Activated effector memory CD4-positive, alpha-beta T cell treated with Interleukin-2 at 50 U/mL for 16 hours (primary cell): ENCODE measurements at places on chromosomes 3 and 15.

- no peak for DNase-seq
These were observed 226.6 kb upstream of the TLE3 start for GRCh38 chr15:70324001-70324974.

GRCh38 chr3:66609660-66610561 is 109.1 kb upstream of the LRIG1 start:
- DNase-seq = no peak

- no peak for DNase-seq
These were observed 67.7 kb upstream of the FGF12 start for GRCh38 chr3:192795021-192795420.

DNA sequence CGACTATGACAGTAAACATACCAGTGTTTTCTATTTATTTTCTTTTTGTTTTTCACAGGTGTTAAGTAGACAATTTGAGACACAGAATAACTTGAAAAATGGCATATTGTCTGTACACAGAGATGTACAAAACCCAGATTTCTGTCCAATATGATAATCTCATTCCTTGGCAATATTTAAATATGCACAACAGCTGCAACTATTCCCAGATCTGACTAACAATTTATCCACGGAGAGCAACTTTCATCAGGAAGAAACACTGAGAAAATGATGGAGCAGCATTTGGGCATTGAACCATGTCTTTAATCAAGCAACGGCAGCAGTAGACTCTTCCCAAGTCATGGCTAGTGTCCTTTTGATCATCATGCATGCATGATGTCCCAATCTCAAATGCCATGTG is 452.6 kb downstream of the ZPLD1 start:
- DNase-seq = no peak

- no peak for DNase-seq
These were observed 17.4 kb downstream of the DCP1A start for GRCh38 chr3:53329897-53330296.

DNA sequence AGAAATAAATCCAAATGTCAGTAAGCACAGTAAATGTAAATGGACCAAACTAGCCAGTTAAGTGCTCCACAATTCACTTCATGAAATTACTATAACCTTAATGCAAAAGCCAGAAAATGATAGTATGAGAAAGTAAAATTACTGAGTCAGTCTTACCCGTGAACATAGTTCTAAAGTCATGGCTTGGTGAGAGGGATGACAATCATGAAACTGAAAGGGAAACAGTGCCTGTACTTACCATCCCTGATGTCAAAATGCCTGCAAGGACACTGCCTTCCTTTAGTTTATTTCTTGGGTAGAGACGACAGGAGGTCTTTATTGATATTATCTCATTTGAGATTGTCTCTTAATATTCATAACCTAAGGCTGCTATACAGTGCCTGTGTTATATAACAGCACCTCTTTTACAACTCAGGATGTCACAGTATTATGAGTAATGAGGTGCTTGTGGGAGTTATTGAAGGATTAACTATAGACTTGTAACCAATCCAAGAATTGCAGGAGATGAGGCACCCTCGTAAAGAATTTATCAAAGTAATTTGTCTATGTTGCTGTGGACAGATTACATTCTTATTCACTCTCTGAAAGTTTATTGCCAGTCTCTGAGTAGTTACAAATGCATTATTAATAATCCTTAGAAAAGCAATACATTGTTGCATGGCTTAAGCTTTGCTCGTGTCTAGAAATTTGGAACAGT is 142.9 kb upstream of the BFSP2 start:
- no peak for DNase-seq

GRCh38 chr3:191361456-191361855 is 31.1 kb upstream of the UTS2B start:
- no peak for DNase-seq

DNA sequence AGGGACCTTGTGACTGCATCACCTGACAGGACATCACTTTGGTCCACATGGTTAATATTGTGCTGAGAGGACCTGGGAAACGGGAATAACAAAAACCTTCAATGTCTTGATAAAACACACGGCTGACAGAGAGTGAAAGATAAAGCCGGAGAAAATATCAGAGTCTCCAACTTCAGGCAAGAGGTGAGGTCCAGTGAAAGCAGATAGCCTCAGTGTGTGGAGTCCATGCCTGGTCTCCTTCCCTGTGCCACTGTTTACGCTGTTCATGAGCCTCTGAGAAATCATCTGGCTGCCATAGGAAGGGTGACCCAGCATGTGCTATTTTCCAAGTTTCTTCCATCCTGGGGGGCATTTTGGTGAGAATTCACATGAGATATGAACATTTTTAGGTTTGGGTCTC is 39.8 kb downstream of the CCR3 start:
- no peak for DNase-seq

DNA sequence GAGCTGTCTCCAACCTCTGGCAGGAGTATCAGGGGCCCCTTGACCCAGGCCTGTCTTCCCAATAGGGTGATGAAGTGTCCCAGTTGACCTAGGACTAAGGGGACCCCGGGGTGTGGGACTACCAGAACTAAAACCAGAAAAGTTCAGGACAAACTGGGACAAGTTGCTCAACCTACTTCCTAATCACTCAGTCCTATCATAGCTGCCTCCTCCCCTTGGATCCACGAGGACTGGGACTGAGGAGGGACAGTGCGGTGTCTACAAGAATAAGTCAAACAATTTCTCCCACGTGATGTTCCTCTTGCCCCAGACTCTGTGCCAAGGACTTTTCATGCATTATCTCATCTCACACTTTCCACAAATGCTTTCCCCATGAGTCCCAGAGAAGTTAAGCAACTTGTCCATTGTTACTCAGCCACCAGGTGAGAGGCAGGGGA is 49.4 kb upstream of the SLCO2A1 start:
- DNase-seq = no peak
